ENCODE measurements at places on chromosomes 1 and 21.

- no peak for DNase-seq
Observed at GRCh38 chr1:182350839-182351238, 40.8 kb downstream of the GLUL start.

DNA sequence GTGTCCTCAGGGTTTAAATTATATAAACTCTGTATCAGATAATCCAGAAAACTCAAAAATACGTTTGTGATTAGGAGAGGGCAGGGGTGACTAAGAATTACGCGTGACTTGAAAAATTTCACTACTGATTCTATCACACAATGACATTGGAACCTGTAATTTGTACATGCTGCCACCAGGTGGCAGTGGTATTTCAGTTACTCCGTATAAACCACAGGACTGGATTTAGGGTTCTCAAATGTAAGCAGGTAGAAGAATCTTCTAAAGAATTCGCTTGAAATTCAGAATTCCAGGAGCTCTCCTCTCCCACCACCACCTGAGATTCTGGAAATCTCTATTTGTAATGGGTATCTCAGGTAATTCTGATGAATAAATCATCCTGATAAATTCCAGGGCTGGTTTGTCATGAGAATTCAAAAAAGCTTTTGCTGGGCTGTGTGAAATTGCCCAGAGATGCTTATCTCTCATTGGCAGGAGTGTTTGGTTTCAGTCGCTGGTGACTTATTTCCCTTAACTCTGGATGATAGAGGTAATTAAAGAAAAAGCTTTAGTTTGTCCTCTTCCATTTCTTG lies 1.7 kb upstream of the KRTAP7-1 start:
- DNase-seq, result no peak

DNA sequence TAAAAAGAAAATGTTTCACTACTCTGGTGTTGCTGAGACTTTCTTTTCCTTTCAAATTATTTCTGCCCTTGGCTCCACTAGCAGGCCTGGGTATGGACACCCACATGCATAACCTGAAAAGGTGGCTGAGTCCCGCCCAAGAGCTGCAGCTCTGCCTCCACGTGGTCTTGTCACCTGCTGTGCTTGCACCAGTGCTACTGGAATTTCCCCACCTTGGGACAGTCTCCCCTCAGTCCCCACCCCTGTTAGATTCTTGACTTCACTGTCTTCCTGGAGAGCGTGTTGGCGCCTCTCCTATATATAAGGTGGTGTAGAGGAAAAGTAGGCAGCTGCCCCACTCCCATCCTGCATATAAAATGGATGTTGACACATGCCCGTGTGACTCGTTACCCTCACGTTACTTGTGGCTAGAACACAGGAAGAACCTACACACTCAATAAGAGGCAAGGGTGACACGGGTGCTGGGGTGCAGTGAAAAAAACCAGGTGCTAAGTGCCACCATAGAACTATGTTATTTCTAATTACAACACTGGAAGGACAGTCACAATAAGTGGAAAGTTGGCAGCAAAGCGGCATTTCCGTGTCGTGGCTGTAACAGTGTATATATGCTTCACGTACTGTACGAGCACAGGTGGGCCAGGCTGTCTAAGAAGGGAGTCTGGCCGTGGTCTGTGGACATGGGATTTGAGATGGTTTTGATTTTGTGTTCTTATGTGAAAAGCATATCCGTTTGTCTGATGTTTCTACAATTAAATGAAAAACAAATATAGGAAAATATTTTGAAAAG lies 61.0 kb downstream of the POFUT2 start:
- DNase-seq, result no peak

DNA sequence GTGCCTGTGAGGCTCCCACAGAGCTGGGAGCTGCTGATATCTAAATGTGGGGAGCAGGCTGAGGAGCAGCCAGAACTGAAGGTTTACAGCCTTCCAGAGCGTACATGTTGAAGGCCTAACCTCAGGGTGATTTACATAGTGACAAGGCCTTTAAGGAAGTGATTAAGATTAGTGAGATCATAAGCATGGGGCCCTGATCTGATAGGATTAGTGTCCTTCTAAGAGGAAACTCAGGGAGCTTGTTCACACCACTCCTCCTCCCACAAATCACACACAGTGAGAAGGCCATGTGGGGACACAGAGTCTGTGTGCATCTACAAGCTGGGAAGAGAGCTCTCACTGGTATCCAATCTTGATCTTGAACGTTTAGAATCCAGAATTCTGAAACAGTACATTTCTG lies 92.3 kb upstream of the NBPF6 start:
- DNase-seq, result no peak

Data from left hindlimb (tissue), 1 donor.